ENCODE measurements at places on chromosomes 2 and 18. TPM values are rescaled to one million over a fixed set of nuclear protein-coding genes. Genes with fewer than 3 reads are reported as not detected.

Gene ATP5MC3
- 183 TPM for total RNA-seq

Gene CXXC1
- 30.8 TPM for total RNA-seq

Gene INPP5D
- total RNA-seq: 2.7 TPM

Gene APLF
- total RNA-seq: 2.8 TPM

Gene OSBPL6
- 7.0 TPM for total RNA-seq

Gene CYP27A1
- 26.1 TPM for total RNA-seq

All from mesangial cell (primary cell).